Hematopoietic multipotent progenitor cell treated with erythropoietin and hydrocortisone succinate and interleukin-3 and kit ligand, for 6 days (in vitro differentiated cells): ENCODE measurements at places on chromosomes 2 and 18.

GRCh38 chr2:70941186-70941585 is 5.5 kb downstream of the ATP6V1B1 start:
- DNase-seq, result no peak

GRCh38 chr2:149652926-149653325 is 65.4 kb upstream of the MMADHC start:
- no peak for DNase-seq

- DNase-seq, result no peak
Observed at GRCh38 chr2:143088388-143088787, 40.8 kb upstream of the ARHGAP15 start.

DNA sequence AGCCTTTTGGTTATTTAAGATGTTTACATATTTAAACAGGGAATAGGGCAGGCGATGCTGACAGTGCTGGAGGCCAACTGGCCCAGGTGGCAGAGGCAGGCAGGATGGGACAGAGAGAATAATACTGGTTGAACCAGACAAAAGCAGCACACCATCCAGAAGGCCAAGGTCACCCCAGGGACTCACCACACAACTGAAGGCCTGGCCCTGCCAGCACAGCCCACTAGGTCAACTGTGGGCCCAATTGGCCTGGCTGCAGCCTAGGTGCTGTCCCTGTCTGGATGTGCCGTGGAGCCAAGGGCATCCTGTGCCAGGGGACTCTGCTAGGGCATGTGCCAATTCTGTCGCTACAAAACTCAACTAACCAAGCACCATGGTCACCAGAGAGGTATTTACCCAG is 69.2 kb downstream of the RNF152 start:
- DNase-seq, result no peak

DNA sequence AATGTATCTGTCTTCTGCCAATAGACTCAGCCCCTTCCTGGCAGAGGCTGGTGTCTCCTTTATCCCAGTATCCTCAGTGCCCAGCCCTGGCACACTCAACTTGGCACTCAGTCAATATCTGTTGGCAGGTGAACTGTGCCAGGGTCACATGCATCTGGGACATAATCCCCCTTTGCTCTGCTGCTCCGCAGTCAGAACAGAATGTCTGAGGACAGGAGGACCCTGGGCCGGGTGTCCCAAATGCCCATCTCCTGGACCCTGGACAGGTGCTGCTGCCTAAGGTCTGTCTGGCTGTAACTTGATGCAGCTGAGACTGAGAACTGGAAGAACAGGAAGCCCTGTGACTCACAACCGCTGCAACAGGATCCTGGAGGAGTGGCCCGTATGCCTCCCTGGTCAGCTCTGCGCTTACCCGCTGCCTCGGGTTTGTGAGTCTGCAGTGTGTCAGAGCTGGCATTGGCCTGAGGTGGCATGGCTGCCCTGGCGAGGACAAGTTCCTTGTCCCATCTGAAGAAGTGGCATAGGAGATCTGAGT is 11.4 kb downstream of the HK2 start:
- DNase-seq, result peak; percentile 66

DNA sequence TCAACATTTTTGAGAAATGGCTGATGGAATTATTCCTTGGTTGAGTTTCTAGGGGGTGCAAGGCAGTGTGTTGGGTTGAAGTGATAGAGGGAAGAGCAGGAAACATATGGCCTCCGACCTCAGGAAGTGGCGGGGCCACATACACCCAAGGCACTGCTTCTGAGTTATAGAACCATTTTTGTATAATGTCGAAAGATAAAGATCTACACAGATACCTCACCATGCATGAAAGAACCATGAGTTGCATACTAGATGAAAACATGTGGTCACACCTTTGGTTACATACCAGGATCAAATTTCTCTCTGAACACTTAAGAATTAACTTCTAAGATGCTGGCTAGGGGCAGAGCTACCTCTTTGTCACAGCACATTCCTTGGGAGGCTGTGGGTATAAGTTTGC is 23.2 kb downstream of the LAMA3 start:
- DNase-seq, result peak; percentile 36

DNA sequence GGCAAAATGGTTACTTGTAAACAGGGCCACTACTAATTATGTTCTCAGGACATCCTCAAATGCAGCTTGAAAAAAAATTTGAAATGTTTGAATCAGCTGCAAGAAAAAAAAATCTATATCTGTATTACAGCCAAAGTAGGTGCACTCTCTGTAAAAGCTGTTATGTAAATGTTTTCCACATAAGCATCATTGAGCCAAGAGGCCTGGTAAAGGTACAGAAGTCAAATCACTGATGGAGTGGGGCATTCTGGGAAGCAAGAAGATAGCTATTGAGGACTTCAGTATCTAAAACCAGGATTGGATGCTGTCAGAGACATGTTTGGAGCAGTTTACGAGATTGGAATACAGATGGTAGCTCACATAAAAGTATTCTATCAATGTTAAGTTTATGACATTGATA is 80.3 kb downstream of the MAPRE2 start:
- DNase-seq, result no peak

- peak; percentile 70 for DNase-seq
Observed at GRCh38 chr2:8502316-8502715, 179.5 kb upstream of the ID2 start.

DNA sequence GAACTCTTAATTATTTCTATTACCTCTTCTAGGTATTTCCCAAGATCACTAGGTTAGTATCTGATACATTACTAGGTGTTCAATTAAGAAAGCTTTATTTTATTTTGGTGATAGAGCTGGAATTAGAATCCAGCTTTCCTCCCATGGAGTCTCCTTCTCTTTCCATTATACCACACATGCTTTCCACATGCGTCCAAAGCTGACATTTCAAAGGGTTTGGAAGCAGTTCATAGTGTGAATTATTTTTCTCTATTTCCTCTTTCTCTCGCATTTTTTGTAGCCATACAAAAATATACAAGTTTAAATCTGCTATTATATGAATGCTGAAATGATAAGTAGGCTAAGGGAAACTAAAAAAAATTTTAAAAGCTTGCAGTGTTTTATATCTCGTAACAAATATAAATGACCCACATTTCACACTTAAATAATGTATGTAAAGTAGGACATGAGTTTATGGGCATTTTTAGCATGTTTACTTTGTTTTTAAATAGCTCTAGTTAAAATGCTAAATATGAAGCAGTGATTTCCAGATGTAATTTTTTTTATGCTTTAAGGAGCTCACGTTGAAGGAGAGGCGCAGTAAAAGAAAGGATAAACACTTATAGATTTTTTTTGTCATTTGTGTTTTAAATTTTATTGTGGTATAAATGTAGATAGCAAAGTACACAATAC is 20.1 kb downstream of the ZC3H6 start:
- DNase-seq, result no peak

DNA sequence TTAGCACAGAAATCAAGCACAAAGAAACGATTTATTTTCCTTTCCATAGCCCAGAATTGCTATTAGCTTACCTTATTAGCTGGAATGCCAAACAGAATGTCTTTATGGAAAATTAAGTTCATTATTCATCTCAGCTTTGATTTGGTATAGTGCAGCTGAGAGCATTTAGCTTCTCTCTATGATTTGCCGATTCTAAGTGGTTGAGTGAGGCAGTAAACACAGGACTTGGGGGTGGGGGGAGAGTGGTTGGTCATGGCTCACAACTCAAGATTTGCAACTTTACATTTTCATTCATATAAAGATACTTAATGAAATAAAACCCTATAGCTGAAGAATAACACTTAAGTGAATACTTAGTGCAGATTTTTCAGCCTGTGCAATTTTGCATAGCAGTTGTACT is 395.2 kb downstream of the TGIF1 start:
- no peak for DNase-seq
